Hematopoietic multipotent progenitor cell (in vitro differentiated cells): ENCODE measurements at places on chromosomes 2 and 18. TPM values are rescaled to one million over a fixed set of nuclear protein-coding genes. Genes with fewer than 3 reads are reported as not detected.

DNA sequence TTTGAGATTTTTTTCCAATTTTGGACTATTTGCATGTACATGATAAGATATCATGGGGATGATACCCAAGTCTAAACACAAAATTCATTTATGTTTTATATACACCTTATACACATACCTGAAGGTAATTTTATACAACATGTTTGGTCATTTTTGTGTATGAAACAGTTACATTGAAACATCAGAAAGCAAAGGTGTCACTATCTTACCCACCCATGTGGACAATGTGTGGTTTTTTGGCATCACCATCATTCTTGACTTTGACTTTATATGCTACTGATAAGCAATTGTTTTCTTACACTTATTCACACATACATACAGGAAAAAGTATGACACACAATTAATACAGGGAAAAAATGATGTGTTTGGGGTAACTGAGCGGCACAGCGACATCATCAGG is 51.0 kb upstream of the ACVR1 start:
- DNase-seq: no peak

- DNase-seq: no peak
Observed at GRCh38 chr18:23723121-23723520, 33.9 kb downstream of the LAMA3 start.

Gene XIRP2
- 0.27 TPM for total RNA-seq

- no peak for DNase-seq
Observed at GRCh38 chr2:167289651-167290410, 401.6 kb downstream of the XIRP2 start.
